ENCODE measurements at places on chromosomes 11 and 22.

DNA sequence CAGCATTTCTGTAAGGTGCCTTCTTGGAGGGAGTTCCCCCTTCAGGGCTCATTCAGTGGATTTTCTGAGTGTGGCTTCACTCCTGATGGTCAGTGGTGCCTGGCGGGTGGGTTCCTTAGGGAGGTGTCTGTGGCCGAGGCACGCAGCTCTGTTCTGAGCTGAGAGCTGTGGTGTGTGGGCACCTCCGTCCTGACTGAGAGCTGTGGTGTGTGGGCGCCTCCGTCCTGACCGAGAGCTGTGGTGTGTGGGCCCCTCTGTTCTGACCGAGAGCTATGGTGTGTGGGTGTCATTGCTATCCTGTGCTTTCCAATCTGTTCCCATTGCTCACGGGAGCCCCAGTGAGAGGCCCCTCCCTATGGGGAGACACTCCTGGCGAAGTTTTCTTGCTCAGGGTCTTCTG, 39.8 kb downstream of the MUC6 start:
- DNase-seq: no peak

GRCh38 chr11:57805780-57806179, 44.2 kb downstream of the CTNND1 start:
- no peak for DNase-seq

DNA sequence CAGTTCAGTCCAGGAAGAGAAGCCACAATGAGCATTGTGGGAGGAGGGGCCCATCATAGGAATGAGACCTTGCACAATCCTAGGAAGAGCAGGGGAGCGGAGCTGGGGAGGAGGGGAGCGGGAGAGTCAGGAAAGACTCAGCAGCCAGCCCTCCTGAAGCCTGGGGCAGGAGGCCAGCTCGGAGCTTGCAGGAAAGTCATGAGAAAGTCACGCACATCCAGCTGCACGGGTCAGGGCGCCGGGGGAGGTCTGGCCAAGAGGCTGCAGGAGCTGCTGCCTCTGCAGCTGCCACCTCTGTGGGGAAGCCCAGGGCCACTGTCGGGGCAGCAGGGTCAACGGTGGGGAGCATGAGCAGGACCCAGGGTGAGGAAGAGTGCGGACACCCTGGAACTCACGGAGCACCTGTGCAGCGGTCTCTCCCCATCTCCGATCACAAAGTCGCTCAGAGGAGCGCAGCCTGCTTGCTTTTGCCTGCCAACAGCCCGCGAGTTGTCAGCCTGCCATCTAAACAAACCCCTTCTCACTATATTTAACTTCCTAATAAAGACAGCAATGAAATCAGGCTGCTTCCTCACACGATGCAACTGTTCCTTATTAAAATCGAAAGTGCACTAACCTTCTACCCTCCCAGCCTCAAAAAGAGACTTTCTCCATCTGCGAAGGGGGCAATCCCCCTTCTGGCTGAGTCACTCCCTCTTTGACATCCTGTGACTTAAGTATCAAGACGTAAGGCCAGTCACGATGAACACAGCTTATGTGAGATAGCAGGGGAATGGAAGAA, 52.9 kb upstream of the RTL6 start:
- no peak for DNase-seq

DNA sequence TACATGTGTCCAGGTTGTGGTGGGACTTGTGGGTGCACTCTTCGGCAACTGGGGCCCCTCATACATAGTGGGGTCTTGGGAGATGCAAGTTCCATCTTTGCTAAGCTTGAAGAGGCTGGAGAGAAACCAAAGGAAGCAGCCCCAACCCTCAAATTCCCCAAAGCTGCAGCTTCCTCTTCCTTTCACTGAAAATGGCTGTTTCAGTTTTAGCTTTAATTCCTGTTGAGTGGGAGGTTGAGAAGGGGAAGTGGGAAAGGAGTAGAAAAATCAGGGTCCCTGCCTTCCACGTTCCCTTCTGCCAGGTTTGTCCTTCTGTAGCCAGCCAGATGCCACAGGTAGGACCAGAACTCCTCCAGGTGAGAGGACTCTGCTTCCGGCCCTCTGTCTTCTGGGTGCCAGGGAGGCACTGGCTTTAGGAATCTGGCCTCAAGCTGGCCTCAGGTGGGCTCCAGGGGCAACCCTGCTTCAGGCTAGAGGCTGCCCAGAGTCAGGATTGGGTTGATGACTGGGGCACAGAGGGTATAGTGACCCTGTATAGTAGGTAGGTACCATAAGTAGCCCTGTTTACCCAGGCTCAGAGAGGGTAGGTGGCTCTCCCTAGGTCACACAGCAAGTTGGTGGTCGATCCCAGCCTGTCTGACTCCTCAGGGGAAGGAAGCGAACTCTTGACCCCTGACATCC, 16.2 kb downstream of the P2RY6 start:
- DNase-seq: no peak

- no peak for DNase-seq
Measured at GRCh38 chr11:4436411-4436810, 12.7 kb upstream of the OR52K2 start.

DNA sequence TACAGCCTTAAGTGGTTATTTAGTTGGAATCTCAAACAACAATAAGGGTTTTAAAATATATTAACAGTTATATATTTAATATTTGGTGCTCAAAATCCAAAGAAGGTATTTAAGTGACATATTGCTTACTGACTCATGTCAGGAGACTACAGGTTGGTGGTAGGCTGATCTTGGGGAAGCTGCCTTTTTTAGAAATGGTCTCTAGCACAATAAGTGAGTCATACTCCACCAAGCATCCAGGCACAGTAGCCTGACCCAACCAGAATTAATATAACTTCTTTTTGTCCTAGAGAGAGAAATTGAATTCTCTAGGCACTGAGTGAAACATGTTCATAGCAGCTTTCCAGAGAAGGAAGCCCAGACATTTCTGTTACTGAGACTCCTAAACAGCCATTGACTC, 868.5 kb upstream of the TENM4 start:
- no peak for DNase-seq

- no peak for DNase-seq
Measured at GRCh38 chr22:41410311-41410751, 28.6 kb downstream of the TEF start.

DNA sequence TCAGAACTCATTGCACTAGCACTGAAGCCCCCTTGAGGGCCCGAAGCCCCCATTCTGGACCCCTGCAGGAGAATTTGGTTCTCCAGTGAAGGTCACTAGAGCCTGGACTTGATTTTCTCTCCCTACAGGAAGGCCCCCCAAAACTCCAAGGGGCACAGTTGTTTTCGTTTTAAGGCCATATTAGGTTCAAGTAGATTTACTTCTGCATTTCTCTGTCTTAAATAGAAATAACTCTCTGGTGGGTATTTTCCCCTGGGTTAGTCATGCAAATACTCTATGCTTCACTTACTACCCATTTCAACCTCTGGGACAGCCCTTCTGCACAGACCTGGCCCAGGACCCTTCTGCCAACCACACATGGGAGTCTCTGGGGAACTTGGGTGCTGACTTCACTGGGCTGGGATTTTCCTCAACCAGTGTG, 41.6 kb downstream of the WEE1 start:
- DNase-seq: no peak

- no peak for DNase-seq
Measured at GRCh38 chr11:77779935-77780334, 40.6 kb downstream of the RSF1 start.

DNA sequence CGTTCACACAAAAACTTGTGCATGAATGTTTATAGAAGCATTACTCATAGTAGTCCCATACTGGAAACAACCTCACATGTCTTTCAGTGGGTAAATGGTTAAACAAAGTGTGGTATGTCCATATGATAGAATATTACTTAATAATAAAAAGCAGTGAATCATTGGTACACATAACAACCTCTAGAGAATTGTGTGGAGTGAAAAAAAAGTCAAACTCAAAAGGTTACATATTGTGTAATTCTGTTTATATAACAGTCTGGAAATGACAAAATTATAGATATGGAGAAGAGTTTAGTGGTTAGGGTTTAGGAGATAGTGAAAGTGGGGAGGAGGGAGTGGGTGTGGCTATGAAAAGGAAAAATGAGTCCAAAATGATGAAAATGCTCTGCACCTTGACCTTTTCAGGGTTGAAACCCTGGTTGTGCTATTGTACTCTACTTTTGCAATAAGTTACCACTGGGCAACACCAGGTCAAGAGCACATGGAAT, 243.4 kb upstream of the DDI1 start:
- DNase-seq: no peak

GRCh38 chr11:2363577-2364370, 13.3 kb upstream of the CD81 start:
- no peak for DNase-seq

GRCh38 chr11:125256541-125257189, 92.1 kb downstream of the PKNOX2 start:
- no peak for DNase-seq

GRCh38 chr22:33682927-33683326, 237.3 kb downstream of the LARGE1 start:
- no peak for DNase-seq

- no peak for DNase-seq
Measured at GRCh38 chr22:44739024-44739423, 13.4 kb upstream of the ARHGAP8 start.

GRCh38 chr11:78551066-78551465, 23.6 kb downstream of the NARS2 start:
- no peak for DNase-seq

DNA sequence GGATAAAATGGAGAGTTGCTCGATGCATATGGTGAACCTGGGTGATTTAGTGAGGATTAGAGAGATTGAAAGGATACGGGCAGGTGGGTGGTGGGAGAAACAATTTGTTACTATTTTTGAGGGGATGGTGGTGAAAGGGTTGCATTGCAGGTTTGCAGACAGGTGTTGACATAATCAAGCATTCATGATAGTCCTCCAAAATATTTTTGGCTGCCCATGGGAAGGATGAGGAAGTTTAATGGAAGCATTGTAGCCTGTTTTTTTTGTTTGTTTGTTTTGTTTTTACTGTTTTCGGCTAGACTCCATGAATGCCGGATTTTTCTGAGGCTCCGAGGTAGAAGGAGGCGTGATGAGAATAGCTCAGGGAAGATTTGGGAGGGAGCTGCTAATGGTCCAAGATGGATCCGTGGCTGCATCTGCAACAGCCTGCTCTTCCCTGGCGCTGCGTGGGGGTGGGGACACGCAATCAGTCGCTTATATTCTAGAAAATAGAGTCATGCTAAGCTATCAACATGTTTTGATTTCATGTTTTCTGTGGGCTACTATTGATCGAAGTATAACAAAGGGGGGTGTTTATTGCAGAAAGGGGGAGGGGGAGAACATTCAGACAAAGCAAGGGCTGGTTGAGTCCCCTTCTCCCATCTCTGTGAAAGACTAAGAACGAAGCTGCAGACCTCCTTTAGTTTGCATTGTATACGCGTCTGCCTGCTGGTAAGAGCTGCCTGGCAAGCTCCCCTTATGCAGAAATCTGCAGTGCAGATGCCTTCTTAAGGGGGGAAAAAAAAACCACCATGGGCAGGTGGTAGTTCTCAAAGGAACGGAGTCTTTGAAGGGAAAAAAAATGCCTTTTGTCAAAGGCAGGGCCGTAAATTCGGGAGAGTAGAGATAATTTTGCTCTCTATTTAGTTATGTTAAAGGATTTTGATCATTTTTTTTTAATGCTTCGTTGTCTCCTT, 1.0 kb downstream of the RTN3 start:
- DNase-seq: no peak

- no peak for DNase-seq
Measured at GRCh38 chr11:76524919-76525318, 80.1 kb downstream of the EMSY start.

GRCh38 chr11:113960702-113961330, 14.1 kb upstream of the HTR3A start:
- DNase-seq: no peak

- no peak for DNase-seq
Measured at GRCh38 chr22:28172892-28173670, 254.0 kb upstream of the PITPNB start.

GRCh38 chr11:128604723-128605122, 17.4 kb upstream of the ETS1 start:
- DNase-seq: no peak

DNA sequence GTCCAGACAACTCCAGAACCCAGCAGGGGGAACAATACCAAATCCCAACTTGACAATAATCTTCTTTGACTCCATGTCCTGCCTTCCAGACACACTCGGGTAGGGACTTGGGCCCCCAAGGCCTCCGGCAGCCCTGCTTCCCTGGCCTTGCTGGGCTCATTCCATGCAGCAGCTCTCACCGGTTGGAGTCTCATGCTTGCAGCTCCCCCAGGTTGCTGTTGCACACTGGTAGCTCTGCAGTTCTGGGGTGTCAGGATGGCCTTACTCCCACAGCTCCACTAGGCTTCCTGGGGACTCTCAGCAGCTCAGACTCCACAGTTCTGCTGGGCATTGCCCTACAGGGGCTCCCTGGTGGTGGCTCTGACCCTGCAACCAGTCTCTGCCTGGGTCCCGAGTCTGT, 42.8 kb downstream of the ST3GAL4 start:
- no peak for DNase-seq

DNA sequence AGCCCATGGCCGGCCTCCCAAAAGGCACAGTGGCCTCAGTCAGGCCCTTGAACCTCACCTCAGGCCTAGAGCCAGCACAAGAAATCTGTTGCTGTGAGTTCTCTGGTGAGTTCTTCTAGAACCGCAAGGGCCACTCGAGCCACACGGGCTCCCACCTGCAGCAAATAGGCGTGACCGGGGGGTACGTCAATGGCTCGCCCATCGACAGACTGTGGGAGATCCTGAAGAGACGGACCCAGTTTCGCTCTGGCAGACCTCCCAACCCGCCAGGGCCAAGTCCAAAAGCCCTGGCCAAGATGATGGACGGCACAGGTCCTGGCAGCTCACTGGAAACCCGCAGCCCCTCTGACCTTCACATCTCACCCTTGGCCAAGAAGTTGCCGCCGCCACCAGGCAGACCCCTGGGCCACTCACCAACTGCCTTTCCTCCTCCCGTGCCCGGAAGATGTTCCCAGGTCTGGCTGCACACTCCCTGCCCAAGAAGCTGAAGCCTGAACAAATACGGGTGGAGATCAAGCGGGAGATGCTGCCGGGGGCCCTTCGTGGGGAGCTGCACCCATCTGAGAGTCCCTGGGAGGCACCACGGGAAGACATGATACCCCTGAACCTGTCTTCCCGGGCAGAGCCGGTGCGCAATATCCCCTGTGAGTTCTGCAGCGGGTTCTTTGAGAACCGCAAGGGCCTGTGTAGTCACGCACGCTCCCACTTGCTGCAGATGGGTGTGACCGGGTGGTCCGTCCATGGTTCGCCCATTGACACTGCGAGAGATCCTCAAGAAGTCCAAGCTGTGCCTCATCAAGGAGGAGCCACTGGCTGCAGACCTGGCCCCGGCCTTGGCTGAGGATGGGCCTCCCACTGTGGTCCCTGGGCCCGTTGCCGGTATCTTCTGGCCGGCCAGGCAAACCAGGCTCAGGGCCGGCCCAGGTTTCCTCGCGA, 544.2 kb upstream of the CCDC179 start:
- no peak for DNase-seq
